ENCODE measurements at places on chromosomes 13 and 19.

GRCh38 chr13:44300895-44301638 lies 72.6 kb upstream of the SERP2 start:
- DNase-seq: no peak

GRCh38 chr13:42907745-42908144 lies 84.3 kb downstream of the EPSTI1 start:
- DNase-seq: no peak

- DNase-seq: no peak
Measured at GRCh38 chr19:32748497-32748896, 28.9 kb downstream of the TDRD12 start.

DNA sequence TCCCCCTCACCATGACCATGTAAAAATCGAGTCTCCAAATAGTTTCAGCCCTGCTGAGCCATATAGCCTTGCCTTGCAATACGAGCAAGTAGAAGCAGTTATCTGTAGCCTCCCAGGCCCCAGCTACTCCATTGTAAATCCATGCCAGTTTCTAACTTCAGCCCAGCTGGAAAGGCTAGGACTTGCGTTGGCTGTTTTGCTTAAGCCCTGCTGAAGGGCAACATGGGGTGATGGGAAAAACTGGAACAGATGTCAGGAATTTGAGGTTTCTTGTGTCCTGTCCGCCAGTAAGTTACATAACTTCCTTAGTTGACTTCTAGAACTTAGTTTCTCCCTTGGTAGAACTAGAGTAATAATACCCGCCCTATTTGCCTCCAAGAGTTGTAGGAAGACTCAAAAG lies 216.0 kb upstream of the SERP2 start:
- no peak for DNase-seq
